Stimulated activated CD8-positive, alpha-beta memory T cell treated with anti-CD3 and anti-CD28 coated beads, Interleukin-4, amount 100 ng/mL, for 4 hours (primary cell): ENCODE measurements at places on chromosomes 4 and X.
A peak's percentile ranks its signal among the peaks of the same experiment; 100 is the strongest.

- no peak for DNase-seq
Observed at GRCh38 chr4:143358923-143359643, 22.4 kb downstream of the GAB1 start.

DNA sequence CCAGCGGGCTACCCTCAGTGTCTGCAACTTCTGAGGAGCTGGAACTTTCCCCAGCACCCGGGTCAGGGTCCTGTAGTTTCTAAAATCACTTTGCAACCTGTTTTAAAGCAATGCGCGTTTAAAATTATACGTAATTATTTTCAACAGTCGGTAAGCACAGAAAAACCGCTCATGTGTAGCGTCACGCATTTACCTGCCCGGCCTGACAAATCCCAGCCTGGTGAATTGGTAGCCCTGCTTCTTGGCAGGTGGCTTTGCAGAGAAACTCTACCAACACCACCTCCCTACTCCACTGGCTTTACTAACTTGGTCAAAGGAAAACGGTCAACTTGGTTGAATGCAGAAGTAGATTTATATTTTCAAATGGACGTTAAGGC is 640 bp downstream of the BANK1 start:
- no peak for DNase-seq

DNA sequence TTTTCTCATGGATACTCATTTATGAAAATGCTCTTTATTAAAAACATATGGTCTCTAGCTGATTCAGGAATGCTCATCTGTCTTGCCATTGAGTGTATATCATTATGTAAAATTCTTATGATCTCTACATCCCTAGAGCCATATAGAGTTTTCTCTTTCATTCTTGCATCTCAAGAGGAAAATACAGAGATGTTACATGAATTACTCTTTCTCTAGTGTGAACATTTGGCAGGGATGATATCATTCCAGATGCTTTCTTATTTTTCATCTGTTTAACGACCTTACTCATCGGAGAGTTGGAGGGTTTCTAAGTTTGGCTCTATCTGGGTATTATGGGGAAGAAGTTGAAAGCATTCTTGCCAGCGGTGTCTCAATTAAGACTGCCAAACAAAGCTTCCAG is 202.9 kb upstream of the SLC7A11 start:
- no peak for DNase-seq

GRCh38 chr4:162347156-162347841 is 183.5 kb upstream of the FSTL5 start:
- no peak for DNase-seq

GRCh38 chr4:24674279-24674678 is 89.9 kb upstream of the DHX15 start:
- no peak for DNase-seq

GRCh38 chrX:33205321-33205720 is 6.0 kb downstream of the DMD start:
- no peak for DNase-seq

DNA sequence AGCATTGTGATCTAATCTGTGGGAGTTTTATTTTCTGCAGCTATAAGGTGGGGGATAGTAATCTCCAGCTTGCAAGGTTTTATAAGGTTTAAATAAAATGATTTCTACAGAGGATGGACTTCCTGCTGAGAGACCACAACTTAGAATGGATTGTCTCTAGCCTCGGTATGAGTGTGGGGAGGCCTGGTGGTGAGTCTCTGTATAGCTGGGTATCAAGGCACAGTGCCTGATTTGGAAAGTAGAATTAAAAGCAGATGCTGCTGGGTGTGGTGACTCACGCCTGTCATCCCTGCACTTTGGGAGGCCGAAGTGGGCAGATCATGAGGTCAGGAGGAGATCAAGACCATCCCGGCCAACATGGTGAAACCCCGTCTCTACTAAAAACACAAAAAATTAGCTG is 162.0 kb upstream of the GATB start:
- no peak for DNase-seq

DNA sequence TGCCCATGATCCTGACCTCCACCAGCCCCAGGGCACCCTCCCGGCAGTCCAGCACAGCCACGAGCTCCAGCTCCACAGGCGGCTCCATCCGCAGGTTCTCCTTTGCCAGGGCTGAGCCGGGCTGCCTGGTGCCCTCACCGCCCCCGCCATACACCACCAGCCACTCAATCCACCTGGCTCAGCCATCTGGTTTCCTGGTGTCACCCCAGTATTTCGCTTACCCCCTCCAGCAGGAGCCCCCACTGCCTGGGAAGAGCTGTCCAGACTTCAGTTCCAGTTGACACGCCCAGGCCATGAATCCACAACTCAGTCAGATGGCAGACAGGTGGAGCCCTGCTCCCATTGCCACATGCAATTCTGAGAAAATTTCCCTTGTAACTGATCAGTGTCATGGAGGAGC is 3.9 kb downstream of the SHISA3 start:
- DNase-seq = no peak

GRCh38 chr4:16106956-16107355 is 23.1 kb upstream of the PROM1 start:
- no peak for DNase-seq

GRCh38 chrX:12042615-12043014 is 95.7 kb upstream of the FRMPD4 start:
- no peak for DNase-seq

GRCh38 chr4:4420421-4420820 is 33.5 kb downstream of the NSG1 start:
- no peak for DNase-seq

DNA sequence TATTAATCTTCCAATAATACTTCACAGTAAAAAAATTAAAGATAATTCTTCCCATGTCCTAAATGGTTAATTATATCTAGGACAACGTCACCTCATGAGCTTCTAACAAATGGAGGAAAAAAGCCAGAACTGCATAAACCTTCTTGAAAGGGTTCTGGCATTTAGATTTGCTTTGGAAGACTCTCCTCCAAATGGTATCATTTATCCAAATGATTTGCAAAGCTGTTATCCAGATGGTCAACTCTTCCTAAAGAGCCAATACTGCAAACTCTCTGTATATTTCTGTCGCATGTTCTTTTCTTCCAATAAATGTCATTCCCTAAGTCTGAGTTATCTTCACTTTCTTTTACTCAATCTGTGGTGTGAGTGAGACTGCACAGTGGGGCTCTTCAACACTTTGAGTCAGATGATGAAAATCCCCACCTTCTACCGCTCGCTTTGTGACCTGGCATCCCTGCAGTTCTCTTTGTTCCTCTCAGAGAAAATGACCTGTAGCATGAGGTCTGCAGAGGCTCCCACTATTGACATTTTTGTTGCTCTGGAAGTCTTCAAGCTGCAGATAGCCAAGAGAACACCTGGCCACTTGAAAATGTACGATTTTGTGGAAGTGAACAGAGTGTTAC is 52.9 kb downstream of the TMEM150C start:
- no peak for DNase-seq

DNA sequence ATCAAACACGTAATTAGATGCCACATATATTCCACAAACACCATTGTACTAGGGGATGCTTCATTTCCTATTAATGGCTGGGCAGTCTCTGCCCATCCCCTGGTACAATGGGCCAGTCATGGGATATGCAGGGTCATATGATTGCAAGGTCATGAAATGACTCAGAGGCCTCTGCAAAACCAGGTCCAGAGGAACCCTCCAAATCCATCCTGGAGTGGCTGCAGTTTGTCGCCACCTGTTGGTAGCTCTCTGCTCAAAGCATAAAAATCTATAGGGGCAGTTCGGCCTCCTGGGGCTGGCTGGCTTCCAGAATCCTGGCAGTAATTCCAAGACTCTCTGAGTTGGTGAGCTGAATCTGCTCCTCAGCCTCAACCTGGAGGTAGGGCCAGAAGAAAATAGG is 22.9 kb upstream of the PUDP start:
- DNase-seq = peak; percentile 6

DNA sequence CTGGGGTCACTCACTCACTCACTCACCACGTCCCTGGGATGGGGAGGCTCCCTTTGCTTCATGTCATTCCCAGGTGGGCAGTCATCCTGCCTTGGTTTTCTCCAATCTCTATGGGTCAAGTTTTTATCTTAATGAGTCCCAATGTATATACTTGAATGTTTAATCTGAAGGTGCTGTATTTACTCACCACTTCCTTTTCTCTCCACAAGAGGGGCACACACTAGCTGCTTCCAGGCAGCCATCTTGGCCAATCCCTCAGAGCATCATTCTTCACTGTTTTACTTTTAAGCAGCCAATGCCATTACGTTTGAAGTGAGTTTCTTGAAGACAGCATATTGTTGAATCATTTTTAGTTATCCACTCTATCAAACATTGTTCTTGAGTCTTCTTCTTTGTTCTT is 153.4 kb upstream of the ARSJ start:
- DNase-seq = no peak

DNA sequence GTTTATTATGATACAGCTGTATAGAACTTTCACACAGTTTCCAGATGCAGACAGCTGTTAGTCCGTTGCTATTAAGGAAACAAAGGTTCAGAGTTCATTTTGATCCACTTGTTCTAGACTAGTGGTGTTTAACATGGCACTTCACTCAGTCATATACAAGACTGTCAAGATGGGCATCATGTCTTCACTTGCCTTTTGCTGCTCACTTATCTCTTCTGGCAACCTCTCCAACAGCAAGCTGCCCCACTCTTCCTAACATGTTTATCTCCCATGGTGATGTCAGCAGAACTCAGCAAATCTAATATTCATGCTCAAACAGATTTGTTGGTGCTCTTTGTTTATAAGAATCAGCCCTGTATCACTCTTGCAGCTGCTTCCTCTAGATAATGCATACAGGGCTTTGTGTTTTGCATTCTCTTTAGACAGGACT is 236.2 kb upstream of the HAND2 start:
- no peak for DNase-seq

DNA sequence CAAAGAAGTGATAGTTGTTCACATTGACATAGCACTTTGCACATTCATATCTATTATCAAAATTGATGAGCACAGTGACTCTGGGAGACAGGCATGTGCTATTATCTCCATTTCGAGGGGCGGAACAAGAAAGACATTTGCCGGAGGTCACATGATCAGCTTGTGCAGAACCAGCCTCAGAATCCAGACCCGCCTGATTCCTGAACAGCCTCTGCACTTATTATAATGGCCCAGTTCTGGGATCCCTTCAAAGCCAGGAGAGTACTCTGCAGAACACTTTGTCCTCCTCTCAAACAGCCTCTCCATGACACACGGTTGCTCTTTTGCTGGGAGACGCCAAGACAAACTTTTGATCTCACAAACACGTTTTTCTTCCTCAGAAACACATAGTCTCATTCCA is 48.4 kb downstream of the RWDD4 start:
- DNase-seq = no peak

DNA sequence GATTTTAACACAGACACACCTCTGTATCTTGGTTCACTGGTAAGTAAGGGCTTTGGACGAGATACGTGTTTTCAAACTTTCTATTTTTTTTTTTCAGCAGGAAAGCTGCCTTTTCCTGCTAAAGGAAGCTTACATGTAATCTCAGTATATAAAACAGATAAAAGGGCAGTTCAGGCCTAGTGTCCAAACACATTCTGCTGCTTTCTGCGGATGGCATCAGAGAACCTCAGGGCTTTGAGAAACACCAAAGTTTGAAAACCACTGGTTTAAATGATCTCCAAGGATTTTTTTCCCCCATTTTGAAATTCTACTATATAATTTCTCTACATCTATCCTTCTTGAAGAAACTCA is 76.0 kb downstream of the ZAR1 start:
- DNase-seq = no peak

GRCh38 chr4:8305851-8306471 is 36.4 kb downstream of the HTRA3 start:
- no peak for DNase-seq

DNA sequence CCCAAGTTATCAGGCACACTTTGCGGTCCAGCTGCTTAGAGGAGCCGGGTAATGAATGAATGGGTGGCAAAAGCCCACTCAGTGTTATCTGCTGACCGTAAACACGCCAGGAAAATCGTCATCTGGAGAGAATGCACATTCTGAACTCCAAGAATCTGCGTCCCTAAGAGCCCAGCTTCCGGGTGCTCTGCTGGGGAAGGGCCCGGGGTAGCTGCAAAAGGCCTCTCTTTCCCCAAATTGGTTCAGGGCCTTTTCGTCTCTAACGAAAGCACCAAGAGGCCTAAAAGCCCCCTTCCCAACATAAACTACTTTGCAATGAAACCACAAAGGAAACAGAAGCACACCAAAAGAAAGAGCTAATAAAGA is 1.6 kb upstream of the SFRP2 start:
- DNase-seq = no peak

- no peak for DNase-seq
Observed at GRCh38 chr4:140135529-140136088, 18.4 kb downstream of the MAML3 start.

DNA sequence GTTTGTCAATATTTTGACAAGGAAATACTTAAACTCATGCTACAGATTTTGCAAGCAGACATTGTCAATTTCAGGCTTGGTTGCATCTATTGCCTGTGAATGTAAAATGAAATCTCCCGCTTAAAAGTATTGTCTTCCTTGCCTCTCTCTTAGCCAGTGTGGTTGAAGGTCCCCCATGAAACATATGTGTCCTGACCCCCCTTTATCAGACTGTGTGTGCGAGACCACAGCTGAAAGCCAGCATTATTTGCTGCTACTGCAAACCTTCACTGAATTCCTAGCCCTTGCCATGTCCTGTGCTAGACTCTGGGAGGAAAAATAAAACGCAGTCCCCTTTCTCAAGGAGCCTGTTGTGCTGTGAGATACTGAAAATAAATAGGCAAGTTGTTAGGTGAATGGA is 16.6 kb upstream of the CLNK start:
- DNase-seq = no peak

DNA sequence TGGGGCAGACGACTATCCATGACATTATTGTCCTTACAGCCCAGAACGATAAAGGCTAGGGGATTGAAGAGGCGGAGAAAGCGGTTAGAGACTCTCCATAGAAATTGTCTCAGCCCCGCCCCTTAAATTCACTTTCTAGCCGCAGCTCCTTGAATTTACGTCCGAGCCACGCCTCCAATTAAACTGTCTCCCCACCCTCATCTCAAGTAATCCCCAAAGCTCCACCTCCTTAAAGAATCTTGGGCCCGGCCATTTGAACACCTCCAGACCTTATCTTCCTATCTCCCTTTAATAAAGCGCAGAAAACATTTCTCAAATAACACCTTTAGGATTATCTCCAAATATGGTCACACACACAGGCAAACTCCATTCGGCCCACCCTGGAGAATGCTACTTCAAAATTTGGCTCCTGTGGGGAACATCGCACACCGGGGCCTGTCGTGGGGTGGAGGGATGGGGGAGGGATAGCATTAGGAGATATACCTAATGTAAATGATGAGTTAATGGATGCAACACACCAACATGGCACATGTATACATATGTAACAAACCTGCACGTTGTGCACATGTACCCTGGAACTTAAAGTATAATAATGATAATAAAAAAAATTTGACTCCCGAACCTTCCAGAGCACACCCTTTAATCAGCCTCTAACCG is 7.2 kb upstream of the MAGIX start:
- DNase-seq = no peak

DNA sequence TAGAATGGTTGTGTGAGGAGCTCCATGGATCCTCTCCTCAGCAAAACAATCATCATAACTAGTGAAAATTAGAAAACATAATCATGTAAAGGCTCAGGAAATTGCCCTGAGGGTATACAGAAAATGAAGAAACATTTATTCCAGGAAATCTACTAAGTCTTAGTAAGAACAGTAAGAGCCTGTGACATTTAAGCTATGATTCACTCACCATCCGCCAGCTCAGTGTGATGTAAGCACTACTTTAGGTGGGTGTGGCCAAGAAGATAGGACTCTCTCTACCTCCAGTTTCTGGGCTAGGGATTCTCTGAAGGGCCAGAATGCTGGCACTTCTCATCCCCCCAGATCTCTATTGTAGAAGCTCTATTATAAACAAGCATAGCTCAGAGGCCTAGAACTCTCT is 147.5 kb downstream of the DLG3 start:
- DNase-seq = no peak

- DNase-seq = no peak
Observed at GRCh38 chrX:102712981-102713625, 855 bp downstream of the GPRASP2 start.
